ENCODE measurements at places on chromosomes 3 and 15.

DNA sequence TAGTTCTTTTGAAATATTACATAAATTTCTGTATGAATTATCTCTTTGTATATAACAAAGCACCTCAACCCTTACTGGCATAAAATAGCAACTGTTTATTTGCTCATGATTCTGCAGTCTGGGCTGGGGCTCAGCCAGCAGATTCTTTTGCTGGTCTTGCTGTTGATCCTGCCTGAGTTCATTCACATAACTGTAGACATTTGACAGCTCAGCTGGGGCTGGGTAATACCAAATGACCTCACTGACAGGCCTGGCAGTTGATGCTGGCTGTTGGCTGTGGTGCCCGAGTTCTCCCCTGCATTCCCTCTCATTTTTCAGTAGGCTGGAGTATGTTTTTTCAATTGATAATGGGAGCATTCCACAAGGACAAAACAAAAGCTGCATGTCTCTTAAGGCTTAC lies 449.9 kb upstream of the GOLIM4 start:
- no peak for DNase-seq

- no peak for DNase-seq
Observed at GRCh38 chr3:13891492-13892073, 11.7 kb upstream of the WNT7A start.

DNA sequence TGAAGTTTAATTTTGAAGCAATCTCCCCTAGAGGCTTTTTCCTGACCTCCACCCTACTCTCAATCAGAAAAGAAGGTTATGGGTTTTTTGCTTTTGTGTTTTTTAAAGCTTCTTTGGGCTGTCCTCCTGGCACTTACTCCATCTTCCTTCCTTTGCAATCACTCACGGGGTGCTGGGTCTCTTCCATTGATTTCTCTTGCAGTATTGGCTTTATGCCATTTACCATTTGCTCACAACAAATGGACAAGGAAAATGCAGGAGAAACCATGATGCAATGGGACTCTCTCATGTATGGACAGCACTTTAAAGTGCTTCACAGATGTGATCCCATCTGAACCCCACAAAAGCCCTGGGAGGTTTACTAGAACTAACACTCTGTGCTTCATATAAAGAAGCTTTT lies 57.5 kb downstream of the SST start:
- no peak for DNase-seq

DNA sequence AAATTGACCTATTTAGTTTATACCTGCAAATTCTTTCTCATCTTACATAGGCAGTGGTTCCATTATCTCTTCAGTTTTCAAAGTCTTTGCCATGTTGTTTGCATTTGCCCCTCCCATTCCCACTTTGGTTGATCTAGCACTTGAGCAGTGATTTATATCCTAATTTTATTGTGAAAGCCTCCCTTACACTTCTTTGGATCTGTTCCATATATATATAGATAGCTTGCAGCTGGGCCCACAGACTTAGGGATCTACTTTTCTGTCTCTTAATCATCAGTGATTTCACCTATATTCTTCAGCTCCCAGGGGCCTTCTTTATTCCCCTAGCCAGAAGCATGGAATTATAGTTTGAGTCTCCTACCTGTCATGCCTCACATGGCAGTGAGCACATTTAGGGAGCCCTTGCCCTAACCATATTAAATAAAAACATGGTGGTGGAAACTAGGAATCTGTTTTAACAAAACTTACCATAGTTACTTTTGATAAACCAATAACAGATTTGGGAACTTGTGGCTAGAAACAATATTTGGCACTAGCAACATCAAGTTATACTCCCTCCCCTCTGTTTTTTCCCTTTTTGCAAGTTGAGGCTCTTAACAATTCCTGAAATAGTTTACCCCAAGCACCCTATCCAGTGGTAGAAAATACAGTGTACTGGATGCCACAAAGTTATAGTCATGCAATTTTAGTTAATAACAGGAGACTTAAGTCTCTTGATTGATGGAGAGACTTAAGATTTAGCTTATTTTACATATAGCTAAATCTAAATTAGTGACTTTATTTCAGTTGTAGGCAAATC lies 41.7 kb downstream of the ARIH1 start:
- no peak for DNase-seq

Measured in SIG-M5 (cell line).